ENCODE measurements at places on chromosomes 13 and 19.

- peaks cover 1% of the 10 kb centered on the region for H3K27me3 ChIP-seq
- no peaks in the 10 kb centered on the region for H3K36me3 ChIP-seq
- peaks cover 12% of the 10 kb centered on the region for H3K4me1 ChIP-seq
- H3K4me3 ChIP-seq = no peak overlapping the region
- no peak overlapping the region for H3K27ac ChIP-seq
Observed at GRCh38 chr13:110820322-110820721, 94.5 kb downstream of the ANKRD10 start.

DNA sequence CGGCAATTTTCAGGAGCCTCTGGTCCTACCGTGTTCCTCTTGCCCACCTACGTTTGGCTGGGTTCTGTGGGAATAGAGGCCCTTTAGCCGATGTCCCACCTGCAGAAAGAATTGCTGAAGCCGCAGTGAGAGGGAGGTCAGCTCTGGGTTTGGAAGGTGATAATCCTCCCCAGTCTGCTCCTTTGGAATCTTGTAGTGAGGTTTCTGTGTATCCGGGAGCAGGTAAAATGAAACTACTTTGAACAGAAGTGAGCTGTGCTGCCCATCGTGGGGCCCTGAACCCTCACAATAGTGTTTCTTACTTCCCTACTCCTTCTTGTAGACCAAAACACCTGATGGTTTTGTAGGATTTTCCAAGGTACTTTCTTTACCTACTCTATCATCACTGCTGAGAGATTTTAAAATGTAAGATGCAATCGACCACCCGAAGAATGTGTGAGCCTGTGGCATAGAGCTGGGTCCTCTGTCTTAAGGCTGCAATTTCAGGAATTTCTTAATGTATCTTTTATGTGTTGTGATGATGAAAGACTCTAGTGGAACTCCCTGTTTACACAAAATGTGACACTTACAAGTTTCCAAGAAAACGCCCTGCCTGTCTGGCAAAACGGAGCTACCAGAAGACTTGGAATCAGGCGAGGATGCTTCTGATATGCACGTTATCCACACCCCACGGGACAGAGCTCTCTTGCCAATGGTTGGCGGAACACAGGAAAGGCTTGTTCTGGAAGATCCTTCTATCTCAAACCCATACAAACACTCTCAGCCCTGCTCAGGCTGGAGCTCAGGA, 76.1 kb downstream of the RGCC start:
- H3K27me3 ChIP-seq = no peaks in the 10 kb centered on the region
- no peaks in the 10 kb centered on the region for H3K4me1 ChIP-seq
- no peak overlapping the region for H3K4me3 ChIP-seq
- H3K27ac ChIP-seq = no peak overlapping the region
- H3K36me3 ChIP-seq = peaks cover 1% of the 10 kb centered on the region
- DNase-seq = no peak

DNA sequence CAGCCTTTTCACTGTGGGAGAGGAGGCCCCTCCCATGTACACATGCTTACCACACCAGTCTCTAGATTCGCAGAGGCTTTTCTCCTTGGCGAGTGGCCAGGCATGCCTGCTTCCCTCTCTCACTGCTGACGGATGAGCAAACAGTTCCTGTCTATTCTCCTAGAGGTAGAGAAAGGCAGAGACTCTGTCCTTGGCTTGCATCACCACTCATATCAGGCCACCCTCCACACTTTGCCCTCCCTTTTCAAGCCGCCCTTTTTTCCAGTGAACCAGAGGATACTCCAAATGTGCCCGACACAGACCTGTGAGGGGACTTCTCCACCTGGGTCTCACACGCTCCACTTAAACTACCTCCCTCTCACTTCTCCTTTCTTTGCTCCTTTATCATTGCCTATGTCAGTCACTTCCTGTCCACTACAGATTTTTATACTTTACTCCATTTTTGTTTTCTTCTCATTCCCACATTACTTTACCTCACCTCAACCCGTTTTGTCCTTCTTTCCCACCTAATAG, 284.6 kb downstream of the DNAJC15 start:
- no peak overlapping the region for H3K4me3 ChIP-seq
- no peak for DNase-seq
- no peaks in the 10 kb centered on the region for H3K4me1 ChIP-seq

DNA sequence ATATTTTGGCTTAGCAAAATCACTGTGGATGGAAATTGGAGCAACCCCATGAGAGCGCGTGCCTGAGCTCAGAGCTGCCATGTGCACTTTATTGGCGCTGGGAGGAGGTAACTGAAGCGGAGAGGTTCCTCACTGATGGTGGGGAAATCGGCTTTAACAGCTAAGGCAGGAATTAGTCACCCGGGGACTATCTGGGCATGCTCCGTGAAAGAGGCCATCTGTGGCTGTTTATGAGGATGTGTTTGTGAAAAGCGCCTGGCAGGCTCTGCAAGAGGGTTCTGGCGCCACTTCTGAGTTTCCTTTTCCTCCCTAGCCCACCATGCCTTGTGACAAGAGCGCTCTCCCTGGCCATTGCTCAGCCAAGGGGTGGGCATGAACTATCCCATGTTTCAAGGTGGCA, 815.6 kb downstream of the UQCRFS1 start:
- no peaks in the 10 kb centered on the region for H3K36me3 ChIP-seq
- H3K27ac ChIP-seq = no peak overlapping the region
- peaks cover 16% of the 10 kb centered on the region for H3K4me1 ChIP-seq

DNA sequence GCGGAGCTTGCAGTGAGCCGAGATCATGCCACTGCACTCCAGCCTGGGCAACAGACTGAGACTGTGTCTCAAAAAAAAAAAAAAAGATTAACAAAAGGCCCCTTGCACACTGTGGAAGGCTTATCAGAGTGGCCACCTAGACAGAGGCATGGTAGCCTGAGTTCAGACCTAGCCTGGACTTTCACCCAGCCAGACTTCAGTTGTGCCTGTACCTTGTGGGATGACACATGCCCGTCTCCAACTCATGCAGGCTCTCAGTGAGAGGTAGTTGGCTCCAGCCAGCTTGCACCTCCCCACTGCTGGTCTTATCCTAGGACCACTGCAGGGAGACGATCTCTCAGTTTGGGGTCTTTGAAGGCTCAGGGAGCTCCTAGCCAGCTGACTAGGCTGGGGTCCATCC, 52.2 kb downstream of the GATAD2A start:
- no peaks in the 10 kb centered on the region for H3K27me3 ChIP-seq
- H3K4me1 ChIP-seq = peaks cover 77% of the 10 kb centered on the region
- H3K36me3 ChIP-seq = peaks cover 19% of the 10 kb centered on the region
- DNase-seq = no peak
- peak overlapping the region; percentile 100 for H3K27ac ChIP-seq
- no peak overlapping the region for H3K4me3 ChIP-seq
